ENCODE measurements at places on chromosomes 12 and 14.

GRCh38 chr14:23727566-23728335 lies 91.6 kb downstream of the DHRS2 start:
- DNase-seq = peak; percentile 68

- no peak for DNase-seq
These were observed 33.6 kb downstream of the FUT8 start for GRCh38 chr14:65446159-65446558.

GRCh38 chr14:92950773-92951172 lies 27.8 kb downstream of the CHGA start:
- DNase-seq = no peak

GRCh38 chr12:51293696-51294095 lies 23.5 kb upstream of the SMAGP start:
- no peak for DNase-seq

DNA sequence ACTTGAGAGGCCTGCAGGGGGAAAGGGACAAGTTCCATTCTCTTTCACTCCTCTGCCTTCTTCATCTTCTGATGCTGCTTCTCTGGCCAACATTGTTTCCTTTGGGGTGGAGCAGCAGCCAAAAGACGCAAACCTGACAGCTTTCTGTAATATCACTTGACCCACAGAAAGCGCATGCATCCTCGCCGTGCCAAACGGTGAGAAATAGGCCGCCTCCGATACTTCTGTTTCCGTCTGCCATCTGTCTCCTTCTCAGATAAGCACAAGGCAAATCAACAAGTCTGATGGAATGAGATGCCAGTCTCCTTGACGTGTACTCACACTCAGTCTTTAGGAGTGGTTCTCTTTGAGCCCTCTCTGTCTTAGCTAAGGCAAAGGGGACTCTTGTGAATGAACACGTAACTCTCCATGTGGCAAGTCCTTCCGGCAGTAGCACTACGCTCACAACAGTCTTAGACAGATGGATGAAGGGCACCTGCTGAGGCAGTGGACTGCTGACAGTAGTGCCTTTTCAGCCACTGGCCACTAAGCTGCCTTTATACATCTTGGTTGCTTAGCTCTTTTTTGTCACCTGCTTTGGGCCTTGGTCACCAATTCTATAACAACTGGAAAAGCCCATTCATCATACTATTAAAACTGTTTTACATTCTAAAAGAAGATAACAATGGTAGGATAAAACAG lies 214.1 kb downstream of the FBXL14 start:
- no peak for DNase-seq

DNA sequence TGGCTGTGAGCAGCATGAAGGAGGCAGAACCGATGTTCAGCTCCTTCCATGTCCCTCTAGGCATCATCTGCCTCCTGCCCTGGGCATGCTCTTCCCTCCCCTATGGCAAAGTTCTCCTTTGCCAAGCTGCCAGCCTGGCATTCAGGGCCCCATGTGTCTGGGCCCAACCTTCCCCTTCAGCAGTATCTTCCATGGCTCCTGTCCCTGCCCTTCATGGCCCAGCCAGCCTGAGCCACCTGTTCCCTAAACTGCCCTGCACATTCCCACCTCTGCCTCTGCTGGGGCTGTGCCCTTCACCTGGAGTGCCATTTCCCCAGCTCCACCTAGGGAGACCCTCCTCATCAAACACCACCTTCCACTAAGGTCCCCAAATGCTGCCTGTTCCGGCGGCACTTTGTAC lies 74.0 kb upstream of the TCL1A start:
- DNase-seq = no peak

DNA sequence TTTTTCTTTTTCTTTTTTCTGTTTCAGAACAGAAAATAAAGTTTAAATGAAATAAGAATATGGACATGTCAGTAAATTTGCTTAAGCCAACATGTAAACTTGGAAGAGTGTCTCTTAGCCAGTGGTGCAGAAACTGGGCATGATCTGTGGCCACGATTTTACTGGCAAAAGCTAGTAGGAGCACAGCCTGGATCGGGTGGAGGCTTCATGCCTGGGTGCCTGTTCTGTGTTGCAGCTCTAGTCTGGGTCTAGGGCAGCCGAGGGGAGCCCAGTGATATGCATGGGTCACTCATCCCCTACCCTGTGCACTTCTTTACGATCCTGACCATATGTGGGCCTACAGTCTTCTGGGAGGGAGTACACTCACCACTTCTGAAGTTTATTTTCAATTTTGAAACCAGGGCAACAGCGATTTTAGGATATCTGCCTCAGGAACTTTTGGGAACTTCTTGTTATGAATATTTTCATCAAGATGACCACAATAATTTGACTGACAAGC lies 45.6 kb upstream of the SMCO2 start:
- no peak for DNase-seq

DNA sequence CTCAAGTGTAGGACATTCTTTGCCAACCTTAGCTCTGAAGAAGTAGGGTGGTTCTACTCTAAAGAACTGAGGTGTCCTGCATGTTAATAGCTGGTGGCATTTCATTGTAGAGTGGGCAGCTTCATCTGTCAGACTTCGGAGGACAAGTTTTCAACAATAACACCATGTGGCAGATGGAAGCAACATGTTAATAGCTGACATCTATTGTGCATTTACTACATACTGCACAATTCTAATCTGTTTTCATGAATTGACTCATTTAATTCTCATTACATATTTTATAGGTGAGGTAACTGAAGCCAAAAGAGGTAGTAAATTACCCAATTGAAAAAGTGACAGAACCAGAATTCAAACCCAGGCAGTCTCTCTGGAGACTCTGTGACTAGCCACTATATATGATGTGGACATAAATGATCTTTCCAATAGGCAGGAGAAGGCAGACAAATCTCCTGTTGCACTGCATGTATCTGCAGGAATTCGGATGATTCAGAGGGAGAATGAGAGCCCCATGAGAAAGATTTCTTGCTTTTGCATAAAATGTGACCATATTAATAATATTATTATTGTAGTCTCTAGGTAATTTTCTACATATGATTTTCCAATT lies 137.2 kb upstream of the E2F7 start:
- DNase-seq = no peak

DNA sequence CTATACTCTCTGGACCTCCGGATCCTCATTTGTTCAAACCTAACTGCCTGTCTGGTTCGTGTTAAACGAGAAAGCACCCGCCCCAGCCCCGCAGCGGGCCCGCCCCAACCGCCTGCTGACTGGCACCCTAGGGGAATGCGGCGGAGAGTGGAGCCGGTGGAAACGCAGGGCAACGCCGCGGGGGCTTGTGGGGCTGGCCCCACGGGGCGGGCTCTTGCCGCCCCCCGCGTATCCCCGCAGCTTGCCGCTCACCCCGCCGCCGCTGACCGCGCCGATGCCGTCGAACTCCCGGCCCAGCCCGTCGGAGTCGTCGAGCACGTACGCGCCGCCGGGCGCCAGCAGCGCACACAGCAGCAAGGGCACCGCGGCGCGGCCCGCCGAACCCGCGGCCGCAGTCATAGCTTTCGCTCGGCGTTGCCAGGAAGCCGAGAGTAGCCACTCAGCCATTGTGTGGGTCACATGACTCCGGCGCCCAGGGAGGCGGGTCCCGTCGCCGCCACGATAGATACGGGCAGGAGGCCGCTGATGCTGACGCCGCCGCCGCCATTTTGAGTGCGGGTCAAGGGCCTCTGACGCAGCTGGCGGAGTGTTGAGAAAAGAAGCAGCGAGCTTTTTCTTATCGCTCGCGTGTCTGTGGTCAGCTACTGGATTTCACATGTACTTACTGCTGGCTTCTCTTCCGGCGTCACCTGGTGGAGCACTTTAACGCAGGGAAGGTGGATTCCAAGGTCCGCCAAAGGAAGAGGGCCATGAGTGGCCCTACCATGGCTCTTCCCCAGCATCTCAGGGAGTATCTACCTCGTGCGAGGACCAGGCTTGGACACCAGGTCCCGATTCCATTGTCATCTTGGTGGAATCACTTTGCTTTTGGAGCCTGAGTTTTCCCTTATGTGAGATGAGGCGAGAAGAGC lies at the start of gene GALC:
Gene GALC, minus strand, starts transcription at position 465 of the 911 bp plus-strand sequence. Its CDS starts 18 bp downstream, at position 447.
- peak; percentile 95 for DNase-seq

DNA sequence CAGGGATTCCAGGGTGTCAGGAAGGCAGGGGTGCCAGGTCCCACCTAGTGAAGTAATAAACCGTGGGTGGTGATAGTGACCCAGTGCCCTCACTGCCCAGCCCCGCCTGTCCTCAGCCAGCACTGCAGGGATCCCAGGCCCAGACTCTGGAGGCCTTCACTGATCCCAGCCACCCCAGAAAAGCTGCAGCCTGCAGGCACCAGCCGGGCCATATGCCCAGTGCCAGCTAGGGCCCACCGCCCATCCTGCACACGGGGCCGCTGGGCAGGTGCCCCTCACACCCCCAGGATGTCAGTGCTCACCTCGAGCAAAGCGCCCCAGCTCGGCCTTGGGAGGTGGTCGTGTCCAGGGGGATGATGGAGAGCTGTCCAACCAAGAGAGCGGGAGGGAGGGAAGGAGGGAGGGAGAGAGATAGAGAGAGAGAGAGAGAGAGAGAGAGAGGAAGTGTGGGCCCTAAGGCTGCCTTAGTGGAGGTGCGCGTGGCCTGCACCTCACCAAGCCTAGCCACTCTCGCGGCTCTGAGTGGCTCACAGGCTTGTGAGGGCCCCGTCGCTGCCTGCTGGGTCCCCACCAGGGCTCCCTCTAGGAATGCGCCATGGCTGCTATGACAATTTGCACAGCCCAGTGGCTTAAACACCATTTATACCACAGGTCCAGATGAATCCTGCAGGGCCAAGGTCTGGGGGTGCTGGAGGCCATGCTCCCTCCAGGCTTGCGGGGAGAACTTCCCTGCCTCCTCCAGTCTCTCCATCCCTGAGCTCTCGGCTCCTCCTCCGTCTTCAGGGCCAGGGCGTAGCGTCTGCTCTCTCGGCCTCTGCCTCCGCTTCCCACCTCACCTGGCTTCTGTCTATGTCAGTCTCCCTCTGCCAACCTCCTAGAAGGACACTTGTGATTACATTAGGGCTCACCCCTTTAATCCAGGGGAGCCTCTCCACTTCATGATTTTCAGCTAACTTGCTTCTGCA lies 401.0 kb downstream of the TMEM121 start:
- no peak for DNase-seq

DNA sequence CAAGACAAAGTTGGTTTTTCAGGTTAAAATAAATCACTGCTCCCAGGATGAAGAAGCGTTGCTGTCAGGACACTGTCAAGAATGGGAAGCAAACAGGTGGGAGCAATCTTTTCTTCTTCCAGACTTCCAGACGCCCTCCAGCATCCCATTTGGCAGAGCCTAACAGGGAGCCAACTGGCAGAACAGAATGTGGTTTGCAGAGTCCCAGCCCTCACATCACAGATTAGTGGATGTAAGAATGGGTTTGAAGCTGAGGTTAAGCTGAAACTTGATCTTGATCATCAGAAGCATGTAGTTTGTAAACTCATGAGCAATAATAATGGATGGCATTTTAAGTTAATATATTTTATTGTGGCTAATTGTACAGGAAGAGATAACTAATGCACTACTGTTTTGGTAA lies 636.4 kb downstream of the SLC6A15 start:
- no peak for DNase-seq

GRCh38 chr12:113048716-113049127 lies 7.8 kb upstream of the DTX1 start:
- peak; percentile 91 for DNase-seq

DNA sequence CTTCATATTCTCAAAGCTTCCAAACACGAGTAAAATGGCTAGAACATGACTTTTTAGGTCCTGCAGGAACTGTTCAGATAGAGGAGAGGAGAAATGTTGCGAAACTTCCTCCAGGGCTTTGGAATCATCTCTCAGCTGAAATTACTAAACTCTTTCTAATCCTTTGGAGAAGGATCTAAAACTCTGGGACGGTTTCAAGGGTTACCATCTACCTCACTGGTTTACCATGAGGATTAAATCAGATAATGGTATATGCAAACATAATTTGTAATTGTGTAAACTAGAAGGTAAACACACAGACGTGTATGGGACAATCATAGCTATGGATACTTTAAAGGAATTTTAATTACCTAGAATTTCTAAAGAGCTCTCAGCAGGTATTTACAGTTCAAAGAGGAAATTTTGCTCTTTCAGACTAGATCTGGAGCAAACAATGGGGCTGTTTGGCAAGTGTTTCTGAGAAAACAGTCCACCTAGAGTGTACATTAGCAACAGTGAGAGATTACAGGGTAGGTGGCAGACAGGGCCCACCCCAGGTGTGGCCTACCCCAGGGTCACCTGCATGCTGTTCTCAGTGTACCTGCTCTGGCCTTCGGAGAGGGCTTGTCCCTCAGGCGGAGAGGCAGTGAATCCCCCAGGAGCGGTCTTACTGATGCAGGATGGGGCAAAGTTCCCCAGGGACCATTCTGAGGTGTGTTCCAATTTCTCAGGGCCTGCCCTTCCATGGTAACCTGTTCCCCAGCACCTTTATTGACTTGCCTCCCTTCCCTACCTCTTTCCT lies 124.7 kb upstream of the MAX start:
- peak; percentile 80 for DNase-seq

- peak; percentile 72 for DNase-seq
These were observed 68.8 kb upstream of the SLC8A3 start for GRCh38 chr14:70257526-70257925.

- no peak for DNase-seq
These were observed 7.0 kb downstream of the SLIRP start for GRCh38 chr14:77714926-77715325.

DNA sequence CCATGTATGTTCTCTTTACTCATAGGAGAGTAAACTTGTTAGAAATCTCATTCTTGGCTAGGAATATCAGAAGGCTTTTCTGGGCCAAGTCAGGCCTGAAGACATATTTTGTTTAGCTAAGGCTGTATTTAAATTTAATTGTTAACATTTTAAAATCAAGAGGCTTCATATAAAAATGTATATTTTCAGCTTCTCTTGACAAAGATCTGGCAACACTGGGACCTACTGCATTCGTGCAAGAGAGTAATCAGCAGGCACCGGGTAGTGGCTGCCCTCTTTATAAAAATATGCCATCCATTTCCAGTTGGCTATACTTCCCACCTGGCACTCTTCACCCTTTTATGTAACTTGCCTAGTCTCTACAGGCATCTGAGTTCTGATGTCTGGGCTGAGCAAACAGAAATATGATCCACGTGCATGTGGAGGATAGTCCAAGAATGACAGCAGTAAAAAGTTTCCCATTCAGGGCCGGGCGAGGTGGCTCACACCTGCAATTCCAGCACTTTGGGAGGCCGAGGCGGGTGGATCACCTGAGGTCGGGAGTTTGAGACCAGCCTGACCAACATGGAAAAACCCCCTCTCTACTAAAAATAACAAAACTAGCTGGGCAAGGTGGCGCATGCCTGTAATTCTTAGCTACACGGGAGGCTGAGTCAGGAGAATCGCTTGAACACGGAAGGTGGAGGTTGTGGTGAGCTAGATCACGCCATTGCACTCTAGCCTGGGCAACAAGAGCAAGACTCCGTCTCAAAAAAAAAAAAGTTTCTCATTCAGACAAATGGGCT lies 2.0 kb upstream of the SOS2 start:
- DNase-seq = peak; percentile 67

DNA sequence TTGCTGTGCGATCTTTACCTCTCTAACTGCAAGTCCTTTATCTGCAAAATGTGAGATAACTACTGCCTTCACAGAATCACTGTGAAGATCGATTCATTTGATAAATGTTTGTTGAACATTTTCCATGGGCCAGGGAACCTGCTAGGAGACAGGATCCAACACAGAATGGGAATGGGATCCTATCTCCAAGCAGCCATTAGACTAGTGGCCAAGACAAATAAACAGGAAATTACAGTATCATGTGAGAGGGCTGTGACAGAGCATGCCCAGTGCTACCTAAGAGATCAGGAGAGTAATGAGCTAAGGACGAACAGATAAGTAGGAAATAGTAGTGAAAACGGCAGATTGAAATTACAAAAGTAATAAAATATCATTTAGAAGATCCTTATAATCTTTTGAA lies 105.7 kb downstream of the GRIN2B start:
- peak; percentile 28 for DNase-seq

GRCh38 chr14:101071493-101071906 lies 168.0 kb upstream of the RTL1 start:
- DNase-seq = no peak

GRCh38 chr12:126708492-126708896 lies 1558.5 kb upstream of the TMEM132C start:
- no peak for DNase-seq
